ENCODE measurements at places on chromosomes 13 and 19. TPM values are rescaled to one million over a fixed set of nuclear protein-coding genes. Genes with fewer than 3 reads are reported as not detected.

NAPSA gene
- total RNA-seq: under 0.01 TPM

UPF1 gene
- 62.3 TPM for total RNA-seq

RETN gene
- total RNA-seq: not detected

DCT gene
- not detected for total RNA-seq

EVI5L gene
- total RNA-seq: 11.7 TPM

SHISA7 gene
- total RNA-seq: not detected

FUT1 gene
- 8.0 TPM for total RNA-seq

MCEMP1 gene
- total RNA-seq: not detected

LGALS7B gene
- not detected for total RNA-seq

FGF9 gene
- total RNA-seq: not detected

DNA sequence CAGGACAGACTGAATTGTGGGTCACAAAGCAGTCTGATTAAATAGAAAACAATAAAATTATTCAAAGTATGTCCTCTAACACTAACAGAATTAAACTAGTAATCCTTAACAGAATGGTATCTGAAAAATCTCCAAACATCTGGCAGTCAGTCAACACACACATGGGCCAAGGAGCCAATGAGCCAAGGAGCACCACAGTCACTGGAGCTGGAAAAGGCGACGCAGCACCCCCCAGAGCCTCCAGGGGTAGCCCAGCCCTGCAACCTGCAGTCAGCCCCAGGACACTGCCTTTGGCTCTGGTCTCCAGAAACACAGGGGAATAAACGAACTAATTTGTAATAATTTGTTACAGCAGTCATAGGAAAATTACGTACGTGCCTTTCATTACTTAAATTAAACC lies 12.3 kb downstream of the TUBGCP3 start:
- DNase-seq: no peak

GRCh38 chr13:102142473-102142826 lies 259.4 kb downstream of the FGF14 start:
- DNase-seq: no peak

DNA sequence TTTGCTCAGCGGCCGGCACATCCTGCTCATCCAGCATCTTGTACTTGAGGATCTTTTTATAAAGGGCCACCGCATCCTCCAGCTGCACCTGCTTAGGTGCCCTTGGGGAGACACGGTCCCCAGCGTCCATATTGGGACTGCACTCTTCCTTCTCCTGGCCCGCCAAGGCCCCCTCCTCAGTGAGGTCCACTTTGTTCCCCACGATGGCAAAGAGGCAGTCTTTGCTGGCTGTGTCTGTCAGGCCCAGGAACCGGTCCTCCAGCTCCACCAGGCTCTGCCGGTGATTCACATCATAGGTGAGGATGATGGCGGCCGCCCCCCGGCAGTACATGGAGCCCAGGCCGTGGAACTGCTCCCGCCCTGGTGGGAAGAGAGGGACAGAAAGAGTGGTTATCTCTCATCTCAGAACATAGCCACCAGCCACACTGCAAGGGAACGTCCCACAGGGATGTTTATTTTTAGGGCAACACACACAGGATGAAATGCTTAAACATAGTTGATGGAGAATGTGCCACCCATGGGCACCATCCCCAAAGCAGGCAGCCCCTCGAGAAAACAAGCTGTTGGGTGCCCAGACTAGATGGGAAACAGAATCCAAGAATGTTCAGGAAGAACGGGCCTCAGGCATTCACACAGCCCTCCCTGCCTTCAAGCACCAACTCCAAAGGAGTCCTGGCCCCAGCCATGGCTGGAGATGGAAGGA lies 37.5 kb downstream of the RAB20 start:
- no peak for DNase-seq

GRCh38 chr13:98370806-98371515 lies 193.9 kb upstream of the RNF113B start:
- DNase-seq: no peak

DNA sequence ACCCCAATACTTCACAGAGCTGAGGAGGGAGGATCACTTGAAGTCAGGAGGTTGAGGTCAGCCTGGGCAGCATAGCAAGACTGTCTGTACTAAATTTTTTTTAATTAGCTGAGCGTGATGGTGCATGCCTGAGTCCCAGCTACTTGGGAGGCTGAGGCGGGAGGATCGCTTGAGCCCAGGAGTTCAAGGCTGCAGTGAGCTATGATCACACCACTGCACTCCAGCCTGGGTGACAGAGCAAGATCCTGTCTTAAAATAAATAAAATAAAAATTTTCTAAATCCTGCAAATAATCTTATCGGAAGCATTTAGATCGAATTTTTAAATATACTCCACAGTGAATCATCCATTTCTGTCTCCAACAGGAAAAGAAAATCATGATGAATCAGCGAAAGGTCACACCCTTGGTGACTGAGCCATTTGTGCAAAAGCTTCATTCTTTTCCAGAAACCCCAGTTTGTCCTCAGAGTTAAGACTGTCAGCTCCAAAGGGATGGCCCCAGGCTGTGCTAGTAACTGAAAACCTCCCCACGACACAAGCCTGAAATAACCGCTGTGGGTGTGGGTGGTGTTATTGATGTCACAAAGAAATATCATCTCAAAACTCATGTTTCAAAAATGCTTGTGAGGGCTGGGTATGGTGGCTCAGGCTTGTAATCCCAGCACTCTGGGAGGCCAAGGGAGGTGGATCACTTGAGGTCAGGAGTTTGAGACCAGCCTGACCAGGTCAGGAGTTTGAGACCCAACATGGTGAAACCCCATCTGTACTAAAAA lies 167.6 kb downstream of the PTPRS start:
- DNase-seq: peak; percentile 19

GRCh38 chr13:71323266-71323665 lies 543.7 kb downstream of the DACH1 start:
- DNase-seq: no peak

DNA sequence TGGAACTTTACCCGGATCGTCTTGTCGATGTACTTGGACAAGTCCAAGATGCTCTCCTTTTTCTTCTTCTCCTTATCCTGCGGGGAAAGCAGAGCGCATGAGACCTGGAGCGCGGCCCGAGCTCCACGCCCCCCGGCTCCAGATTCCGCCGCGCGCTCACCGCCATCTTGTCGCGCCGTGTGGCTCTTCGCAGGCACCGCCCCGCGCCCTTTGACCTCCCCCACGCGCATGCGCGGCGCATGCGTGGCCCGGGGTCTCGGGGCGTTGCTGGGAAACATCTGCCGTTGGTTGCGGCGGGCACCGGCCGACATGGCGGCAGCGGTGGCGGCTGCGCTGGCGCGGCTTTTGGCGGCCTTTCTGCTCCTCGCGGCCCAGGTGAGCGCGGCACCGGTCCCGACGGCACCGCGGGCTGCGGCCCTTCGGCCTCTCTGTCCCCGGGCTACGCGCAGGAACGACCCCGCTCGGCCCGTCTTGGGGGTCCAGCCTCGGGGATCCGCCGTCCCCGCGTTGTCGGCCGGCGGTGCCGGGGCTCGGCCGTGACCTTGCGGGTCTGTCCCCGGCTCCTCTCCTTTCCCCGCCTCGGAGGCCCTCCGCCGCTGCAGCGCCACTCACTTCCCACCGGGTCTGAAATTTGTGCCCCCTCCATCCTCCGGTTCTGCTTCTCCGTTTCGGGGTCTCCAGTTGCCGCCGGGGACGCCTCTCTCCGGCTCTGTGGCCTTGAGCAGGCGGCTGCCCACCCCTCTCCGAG lies at the start of the genes LSM7 and SPPL2B:
LSM7 (minus strand) TSS at position 186 of the 748 bp plus-strand sequence; CDS start at position 166, 20 bp downstream.
SPPL2B (plus strand) TSS at position 284 of the 748 bp plus-strand sequence; CDS start at position 310, 26 bp downstream.
- DNase-seq: peak; percentile 54

DNA sequence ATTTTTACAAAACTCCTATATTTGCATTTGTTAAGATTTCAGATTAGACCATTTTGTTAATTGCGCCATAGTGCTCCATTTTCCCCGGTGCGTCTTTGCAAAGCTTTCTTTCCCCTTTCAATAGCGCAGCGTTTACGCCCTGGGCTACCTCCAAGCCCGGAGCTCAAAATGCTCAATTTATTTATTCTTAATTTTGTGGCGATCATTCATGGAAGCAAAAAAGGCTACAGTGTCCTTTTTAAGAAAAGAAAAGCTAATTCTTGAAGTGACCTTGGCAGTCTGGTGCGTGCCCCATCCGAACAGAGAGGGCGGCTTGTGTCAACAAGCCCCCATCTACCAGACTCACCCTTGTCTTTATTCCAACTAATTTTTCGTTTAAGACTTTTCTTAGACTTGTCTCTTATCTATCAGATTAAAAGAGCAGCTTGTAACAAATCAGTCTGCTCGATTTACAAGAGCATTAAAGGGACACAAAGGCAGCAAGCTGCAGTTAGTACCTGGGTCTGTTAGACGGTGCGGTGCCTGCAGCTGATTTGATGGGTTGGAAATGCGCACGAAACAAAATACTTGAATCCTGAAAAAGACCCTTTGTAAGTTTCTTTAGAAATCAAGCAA lies 30.1 kb downstream of the GSX1 start:
- no peak for DNase-seq

DNA sequence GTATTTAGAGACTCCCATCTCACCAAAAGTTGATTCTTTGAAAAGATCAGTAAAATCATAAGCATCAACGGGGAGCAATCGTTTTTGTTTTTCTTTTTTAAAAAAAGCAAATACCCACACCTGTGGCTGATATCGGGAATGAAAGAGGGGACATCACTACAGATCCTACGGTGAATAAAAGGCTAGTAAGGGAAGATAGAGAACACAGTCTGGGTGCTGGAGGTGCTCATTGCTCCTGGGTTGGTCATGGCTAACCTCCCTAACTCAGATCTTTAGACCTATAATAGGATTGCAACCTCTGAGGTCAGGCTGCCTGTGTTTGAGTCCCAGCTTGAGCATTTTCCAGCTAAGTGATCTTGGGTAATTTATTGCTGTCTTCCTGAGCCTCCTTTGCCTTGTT lies 1.1 kb downstream of the EHD2 start:
- no peak for DNase-seq

DNA sequence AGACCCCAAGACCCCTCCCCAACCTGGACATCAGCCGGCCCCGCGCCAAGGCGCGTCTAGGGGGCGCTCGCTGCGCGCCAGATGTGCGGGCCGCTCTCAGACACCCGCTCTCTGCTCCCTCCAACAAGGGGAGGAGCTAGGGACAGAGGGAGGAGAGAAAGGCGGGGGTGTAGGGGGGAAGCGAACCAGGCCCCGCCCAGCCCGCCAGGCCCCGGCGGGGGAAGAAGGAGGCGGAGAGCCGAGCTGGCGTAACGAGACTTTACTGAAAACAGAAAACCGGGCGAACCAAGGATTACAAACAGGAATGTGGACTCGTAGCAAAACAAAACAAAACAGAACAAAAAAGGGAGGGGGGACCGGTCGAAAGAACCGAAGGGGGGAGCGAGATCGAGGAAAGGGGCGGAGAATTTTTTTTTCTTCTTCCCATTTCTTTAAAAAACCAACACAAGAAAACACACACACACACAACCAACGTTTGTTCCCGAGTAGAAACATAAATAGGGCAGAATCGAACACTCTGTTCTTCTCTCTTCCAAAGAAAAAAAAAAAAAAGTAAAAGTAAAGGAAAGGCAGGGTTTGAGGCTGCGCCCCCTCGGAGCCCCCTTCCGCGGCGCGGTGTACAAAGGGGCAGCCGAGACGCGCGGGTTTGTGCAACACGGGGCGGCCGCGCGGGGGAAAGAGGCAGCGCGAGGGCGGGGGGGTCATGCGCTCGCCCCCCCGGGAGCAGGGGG lies 1.7 kb downstream of the JUND start:
- DNase-seq: peak; percentile 72

GRCh38 chr19:29811125-29812079 lies at the start of gene CCNE1:
CCNE1 (plus strand) TSS chr19:29811991; CDS start chr19:29812556, 565 bp downstream.
- peak; percentile 22 for DNase-seq

GRCh38 chr19:49391581-49392399 lies 3.7 kb downstream of the KASH5 start:
- no peak for DNase-seq

DNA sequence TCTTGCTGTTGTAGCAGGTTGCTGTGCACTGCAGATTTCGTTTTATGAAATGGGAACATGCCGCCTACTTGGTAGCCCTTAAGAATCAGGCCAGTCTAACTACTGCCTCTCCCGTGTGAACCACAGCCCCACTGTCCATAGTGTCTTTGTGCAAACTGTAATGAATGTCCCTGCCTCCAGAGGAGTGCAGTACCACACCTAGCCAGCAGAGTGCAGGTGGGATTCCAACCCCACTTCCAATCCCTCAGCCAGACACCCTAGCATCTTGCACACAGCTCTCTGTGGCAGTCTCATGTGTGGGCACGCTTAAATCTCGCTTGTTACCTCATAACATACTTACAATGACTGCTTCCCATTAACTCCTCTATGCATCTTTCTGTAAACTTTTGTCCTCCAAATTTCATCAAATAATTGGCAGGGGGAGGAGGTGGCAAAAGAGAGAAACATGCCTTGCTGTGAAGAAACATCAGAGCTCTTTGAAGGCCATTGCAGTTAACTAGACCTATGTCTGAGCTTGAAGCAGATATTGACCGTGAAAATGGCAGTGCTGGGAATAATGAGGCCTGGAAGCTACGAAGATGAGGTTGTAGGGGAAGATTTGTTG lies 47.2 kb downstream of the ZAR1L start:
- no peak for DNase-seq

- DNase-seq: no peak
Observed at GRCh38 chr19:35044317-35045117, 3.0 kb downstream of the HPN start.

Data from pulmonary artery endothelial cell (primary cell).